ENCODE measurements at places on chromosomes 1 and 21.

- DNase-seq: no peak
Measured at GRCh38 chr1:16727190-16728111, 12.9 kb upstream of the RNU1-4 start.

GRCh38 chr21:38861989-38862683 lies 56.4 kb downstream of the ETS2 start:
- DNase-seq: no peak

DNA sequence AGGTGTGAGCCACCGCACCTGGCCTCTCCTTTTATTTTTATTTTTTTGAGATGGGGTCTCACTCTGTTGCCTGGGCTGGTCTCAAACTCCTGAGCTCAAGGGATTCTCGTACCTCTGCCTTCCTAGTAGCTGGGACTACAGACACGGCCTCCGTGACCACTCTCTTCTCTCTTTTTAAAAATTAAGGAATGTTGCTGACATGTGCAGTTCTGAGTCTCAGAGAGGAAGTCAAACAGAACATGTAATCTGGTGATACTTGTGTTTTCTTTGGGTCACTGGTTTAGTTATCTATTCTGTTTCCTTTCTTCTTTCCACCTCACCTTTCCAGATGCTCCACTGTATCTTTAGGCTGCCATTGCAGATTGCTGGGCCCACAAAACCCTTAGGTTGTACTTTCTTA lies 2.7 kb downstream of the WDTC1 start:
- no peak for DNase-seq

- no peak for DNase-seq
Measured at GRCh38 chr1:155008015-155008941, 5.7 kb downstream of the ZBTB7B start.

- no peak for DNase-seq
Measured at GRCh38 chr1:80917826-80918225, 882.9 kb upstream of the ADGRL2 start.

- no peak for DNase-seq
Measured at GRCh38 chr21:43740497-43741156, 21.7 kb downstream of the PDXK start.

GRCh38 chr1:25973610-25974321 lies 24.1 kb downstream of the PAFAH2 start:
- no peak for DNase-seq

GRCh38 chr1:214280386-214281020 lies 456 bp upstream of the SMYD2 start:
- no peak for DNase-seq

DNA sequence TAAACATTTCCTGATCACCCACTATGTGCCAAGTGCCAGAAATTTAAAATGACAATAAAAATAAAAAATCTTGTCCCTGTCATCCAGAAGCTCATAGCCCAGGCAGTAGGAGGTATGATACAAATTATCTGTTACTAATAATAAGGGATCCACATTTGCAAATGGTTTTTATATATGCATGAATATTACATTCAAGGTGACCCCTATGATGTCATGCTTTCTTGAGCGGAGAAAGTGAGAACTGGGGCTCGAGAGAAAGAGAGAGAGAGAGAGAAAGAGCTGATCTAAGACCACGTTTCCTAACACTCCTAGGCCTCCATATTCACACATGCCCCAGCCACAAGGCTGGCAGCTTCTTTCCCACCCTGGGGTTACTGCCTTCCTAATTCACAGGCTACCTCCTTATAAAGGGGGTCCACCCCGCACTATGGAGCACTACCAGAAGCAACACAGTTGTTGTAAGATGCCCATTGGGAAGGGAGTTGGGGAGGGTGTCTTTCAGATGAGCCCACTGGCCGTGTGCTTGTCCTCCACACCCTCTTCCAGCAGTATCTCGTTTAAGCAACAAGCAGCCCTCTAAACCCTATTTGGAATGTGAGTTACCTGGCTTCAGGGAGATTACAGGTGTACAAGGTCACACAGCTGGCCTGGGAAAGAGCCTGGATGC lies 28.8 kb upstream of the LRRN2 start:
- DNase-seq: no peak

GRCh38 chr1:231134624-231135023 lies 27.2 kb upstream of the TRIM67 start:
- DNase-seq: peak; percentile 66

- no peak for DNase-seq
Measured at GRCh38 chr1:85216697-85217096, 15.9 kb upstream of the SYDE2 start.

DNA sequence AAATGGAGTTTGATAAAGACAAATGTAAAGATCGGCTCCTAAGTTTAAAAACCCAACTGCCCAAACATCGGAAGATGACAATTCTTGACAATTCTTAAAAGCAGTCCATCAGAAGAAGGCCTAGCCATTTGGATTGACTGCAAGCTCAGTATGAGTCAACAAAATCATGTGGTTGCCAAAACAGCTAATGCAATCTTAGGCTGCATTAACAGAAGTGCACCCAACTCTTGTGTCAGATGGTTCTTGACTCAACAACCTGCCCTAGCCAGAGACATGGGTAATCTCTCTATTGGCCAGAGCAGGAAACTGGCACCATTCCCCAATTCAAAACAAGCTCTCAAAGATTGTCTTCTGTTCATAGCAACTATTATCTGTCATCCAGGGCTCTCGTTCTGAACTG lies 9.9 kb upstream of the NCF2 start:
- DNase-seq: no peak

DNA sequence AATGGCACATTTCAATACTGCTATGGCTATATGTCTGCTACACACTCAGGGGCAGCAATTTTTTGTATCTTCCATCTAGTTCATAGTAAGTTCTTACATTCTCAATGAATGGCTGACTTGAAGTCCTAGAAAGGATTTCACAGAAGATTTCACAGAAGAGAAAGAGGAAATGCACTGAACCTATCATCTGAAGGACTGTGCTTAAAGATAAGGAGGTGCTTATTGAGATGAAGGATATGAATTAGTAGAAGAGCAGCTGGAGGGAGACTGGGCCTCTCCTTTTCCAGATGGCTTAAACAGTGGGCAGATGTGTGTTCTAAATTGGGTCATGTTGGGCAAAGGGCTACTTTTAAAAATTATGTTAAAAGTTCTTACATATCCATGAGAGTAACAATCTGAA lies 14.6 kb downstream of the ADAR start:
- no peak for DNase-seq

- no peak for DNase-seq
Measured at GRCh38 chr1:118987468-118988185, 516 bp downstream of the TBX15 start.

GRCh38 chr1:198132060-198132781 lies 24.6 kb upstream of the NEK7 start:
- no peak for DNase-seq

DNA sequence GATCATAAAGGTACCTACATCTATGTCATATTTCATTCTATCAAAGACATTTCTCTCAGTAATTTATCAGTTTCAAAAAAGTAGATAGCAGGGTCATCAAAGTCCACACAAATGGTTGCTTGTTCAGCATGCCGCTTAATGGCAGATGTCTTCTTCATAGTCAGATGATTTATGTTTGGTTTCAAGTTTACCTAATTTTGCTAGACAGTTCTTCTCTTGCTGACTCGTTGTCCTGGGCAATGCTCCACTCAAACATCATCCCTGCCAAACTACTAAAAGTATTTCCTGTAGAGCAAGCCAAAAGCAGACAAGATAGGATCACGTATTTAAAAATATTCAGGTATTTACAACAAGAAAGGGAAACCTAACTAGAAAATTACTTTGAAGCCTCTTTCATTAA lies 13.6 kb downstream of the NUP210L start:
- no peak for DNase-seq

DNA sequence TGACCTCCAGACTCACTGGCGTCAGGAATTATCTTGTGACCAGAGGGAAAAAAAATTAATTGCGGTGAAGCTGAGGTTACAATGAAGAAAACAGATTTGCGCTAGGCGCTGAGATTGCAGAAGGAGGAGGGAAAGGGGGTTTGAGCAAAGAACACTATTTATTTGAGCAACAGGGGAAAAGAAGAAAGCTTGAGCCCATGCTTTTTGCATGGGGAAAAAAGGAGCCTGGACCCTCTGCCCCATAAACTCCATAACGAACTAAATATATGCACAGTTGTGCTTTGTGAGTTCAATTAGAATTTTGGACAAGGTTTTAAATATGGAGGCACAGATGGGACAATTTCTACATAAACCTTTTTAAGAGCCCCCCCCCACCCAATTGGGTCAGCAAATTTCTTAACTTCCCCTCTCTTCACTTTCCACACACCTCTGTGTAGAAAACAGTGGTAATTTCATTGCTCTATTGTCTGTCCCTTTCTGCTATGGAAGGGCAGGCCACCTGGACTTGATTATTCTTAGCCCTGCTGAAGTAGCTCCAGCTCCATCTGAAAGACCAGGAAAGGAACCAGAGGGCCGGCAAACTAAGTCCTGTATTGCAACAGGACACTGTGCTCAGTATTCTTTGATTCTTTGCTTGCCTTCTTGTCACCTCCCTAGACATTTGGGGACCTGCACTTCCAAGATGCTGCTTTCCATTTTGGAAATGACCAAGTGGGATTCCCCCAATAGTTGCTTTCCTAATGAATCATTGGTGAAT lies 862 bp upstream of the ID3 start:
- no peak for DNase-seq

DNA sequence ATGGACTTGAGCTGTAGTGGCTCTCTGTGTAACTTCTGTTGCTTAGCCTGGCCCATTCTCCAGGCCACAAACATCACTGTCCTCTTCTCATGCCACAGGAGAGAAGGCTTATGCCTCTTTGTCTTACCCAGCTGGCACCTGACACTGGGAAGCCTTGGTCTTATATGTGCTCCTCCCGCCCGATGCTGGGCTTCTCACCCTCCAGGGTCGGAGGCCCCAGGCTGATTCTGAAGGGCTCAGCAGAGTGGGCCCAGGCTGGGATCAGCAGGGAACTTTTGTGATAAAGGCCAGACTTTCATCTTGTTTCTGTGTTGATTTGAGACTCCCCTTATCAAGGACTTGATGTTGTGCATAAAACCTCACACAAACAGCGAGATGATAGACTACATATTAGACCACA lies 29.8 kb downstream of the TRPM2 start:
- DNase-seq: no peak

DNA sequence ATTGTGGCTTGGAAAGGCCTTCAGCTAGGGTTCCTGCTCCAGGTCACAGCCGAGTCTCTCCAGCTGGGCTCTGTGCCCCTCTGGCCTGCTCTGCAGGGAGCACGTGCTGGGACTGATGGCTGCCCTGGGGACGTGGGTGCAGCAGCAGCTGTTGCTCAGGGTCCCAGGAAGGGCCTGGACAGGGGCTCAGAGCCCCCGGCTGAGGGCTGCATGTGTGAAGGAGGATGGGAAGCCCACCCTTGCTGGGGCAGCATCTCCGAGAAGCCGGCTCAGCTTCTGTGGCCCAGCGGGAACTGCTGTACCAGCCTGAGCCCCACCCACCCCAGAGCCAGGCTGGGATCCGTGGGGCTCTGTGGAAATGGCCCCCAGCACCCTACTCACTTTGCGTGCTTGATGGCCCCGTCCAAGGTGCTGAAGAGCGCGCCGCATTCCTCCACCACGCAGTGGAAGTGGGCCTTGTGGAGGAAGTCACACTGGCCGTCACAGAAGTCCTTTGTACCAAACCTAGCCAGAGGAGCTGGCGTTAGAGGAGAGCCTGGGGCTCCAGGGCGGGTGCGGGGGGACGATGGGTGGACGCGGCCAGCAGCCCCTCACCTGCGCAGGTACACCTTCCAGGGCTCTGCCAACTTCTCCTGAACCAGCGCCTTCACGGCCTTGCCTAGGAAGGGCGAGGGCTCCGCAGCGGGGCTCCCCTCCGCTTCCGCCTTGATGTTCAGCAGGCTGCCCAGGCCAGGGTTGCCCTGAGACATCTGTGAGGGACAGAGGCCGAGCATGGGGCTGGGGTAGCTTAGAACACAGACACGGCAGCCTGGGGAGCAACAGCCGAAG lies 147.5 kb downstream of the CASZ1 start:
- no peak for DNase-seq

- DNase-seq: no peak
Measured at GRCh38 chr1:160830321-160831153, 32.1 kb downstream of the CD244 start.

GRCh38 chr21:42227909-42228708 lies 9.2 kb downstream of the ABCG1 start:
- peak; percentile 60 for DNase-seq

- DNase-seq: no peak
Measured at GRCh38 chr1:236575523-236575922, 28.8 kb downstream of the HEATR1 start.

DNA sequence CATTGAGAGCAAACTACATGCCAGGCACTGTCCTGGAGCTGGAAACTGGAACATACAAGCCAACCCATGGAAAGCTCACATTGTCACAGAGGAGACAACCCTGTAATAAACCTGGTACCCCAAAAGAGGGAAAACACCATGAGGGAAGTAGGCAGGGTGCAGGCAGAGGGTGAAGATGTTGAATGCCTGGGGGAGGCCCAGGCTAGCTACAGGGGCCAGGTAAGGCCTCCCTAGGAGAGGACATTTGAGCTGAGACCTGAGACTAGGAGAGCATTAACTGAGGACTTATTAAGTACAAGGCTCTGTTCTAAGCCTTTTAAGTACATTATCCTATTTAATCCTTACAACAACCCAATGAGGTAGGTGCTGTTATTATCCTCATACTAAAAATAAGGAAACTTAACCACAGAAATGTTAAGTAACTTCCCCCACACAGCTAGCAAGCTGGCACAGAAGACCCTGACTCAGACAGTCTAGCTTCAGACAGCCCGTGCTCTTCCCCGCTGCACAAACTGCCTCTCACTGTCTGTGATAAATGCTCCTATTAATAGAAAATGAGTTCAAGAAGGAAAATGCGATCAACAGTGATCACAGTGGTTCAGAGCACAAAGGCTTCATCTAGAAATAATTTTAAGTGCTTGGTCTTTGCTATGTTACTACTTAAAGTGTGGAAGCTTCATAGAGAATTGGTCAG lies 41.8 kb downstream of the ZNF281 start:
- peak; percentile 39 for DNase-seq

DNA sequence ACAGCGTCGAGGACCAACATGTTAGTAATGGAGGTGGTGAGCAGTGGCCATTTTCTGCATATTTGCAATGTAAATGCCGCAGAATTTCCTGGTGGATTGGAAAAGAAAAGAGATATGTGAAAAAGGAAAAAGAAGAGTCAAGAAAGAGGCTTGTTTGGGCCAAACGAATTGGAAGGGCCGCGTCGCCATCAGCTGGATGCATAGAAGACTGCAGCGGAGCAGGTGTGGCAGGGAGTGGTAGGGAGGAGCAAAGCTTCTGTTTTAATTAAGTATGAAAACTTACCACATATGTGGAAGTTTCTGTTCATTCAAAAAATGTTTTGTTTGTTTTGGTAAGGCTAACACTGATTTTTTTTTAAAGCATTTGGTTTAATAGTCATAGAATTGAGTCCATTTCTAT lies 690.7 kb downstream of the NCAM2 start:
- no peak for DNase-seq

DNA sequence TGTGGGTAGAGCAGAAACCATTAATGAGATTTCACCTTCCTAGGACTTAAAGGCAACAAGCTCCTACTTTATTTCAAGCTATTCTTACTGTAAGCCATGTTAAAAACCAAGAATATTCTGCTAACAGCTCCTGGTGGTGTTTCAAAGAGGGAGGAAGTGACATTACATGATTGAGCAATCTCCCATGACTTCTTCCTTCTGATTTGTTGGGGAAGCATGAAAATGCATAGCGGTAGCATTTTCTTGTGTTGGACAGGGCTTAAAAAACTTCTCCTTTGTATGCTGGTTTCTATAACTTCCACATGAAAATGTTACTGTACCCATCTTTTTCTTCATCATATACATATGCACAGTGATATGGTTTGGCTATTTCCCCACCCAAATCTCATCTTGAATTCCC lies 297.0 kb upstream of the SNX7 start:
- DNase-seq: no peak

GRCh38 chr21:45877171-45877438 lies 104.5 kb upstream of the COL6A1 start:
- no peak for DNase-seq
